ENCODE measurements at places on chromosomes 11 and 22.

DNA sequence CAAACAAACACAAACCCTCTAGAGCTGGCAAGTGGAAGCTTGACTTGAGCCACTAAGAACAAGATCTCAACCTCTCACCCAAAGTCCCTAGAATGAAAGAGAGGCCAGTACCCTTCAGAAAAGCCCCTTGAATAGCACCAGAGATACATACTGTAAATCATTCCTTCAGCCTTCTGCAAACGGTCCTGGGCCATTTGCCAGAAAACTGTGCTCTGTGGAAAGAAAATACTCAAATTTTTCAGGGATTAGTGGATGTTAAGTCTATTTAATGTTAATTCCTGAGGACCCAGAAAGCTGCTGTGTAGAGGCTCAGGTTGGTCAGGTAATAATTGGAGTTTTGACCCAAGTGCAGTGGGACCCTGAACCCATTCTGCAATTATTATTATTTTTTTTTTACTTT lies 16.9 kb downstream of the SERPINH1 start:
- no peak for DNase-seq

GRCh38 chr22:46829941-46830715 lies 67.7 kb downstream of the TBC1D22A start:
- DNase-seq = no peak

DNA sequence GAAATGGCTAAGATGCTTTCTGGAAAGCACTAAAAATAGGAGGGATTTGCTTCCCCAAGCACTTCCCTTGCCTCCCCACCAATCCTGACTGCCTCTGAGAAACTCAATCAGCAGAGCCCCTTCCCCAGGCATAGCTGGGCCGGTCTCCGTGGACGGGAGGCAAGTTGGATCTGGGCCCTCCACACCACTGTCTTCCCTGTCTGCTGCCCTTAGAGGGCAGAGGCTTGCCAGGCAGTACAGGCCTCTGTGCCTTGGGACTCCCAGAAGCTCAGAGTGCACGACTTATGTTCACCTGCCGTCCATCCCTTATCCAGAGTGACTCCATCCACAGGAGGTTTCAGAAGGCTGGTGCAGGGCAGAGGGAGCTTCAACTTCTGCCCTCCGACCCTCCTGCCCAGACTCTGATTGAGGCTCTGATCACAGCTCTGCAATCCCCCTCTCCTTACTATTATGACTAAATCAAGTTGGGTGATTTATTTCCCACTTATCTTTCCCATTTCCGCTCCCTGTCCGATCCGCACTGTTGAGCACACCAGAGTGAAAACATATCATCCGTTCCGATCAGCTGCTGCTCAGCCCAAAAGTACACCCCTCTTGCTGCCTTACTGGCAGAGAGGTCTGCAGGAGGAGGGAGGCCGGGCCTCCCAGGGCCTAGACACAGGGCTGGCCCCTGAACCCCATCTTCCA lies 71.8 kb downstream of the DSCAML1 start:
- DNase-seq = no peak

GRCh38 chr22:48868554-48868953 lies 959.1 kb downstream of the BRD1 start:
- no peak for DNase-seq

- DNase-seq = no peak
Observed at GRCh38 chr11:128279866-128280265, 307.5 kb downstream of the ETS1 start.

GRCh38 chr22:32888976-32889375 lies 87.5 kb downstream of the TIMP3 start:
- DNase-seq = no peak

- no peak for DNase-seq
Observed at GRCh38 chr11:134658481-134659225, 246.6 kb upstream of the B3GAT1 start.

- no peak for DNase-seq
Observed at GRCh38 chr11:95349345-95349942, 118.4 kb upstream of the SESN3 start.

- no peak for DNase-seq
Observed at GRCh38 chr11:101974255-101974654, 57.9 kb upstream of the ANGPTL5 start.

DNA sequence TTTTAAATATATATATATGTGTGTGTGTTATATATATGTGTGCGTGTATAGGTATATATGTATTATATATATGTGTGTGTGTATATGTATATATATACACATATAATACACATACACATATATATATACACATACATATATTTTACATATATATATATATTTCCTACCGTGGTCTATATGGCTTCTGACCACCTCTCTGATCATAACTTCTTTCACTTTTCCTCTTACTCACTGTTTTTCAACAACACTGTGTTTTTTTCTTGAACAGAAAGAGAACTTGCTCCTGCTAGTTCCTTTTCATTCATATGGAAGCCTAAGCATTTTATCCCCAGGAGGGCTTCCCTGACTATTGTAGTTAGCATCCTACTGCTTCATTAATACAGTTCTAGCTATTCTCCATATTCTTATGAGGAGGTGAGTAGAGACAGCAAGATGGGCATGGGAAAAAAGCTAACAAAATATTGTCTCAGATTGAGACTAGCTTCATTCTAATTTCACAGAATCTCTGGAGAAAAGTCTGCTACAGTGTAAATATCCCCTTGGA lies 38.5 kb upstream of the CTSC start:
- DNase-seq = no peak

DNA sequence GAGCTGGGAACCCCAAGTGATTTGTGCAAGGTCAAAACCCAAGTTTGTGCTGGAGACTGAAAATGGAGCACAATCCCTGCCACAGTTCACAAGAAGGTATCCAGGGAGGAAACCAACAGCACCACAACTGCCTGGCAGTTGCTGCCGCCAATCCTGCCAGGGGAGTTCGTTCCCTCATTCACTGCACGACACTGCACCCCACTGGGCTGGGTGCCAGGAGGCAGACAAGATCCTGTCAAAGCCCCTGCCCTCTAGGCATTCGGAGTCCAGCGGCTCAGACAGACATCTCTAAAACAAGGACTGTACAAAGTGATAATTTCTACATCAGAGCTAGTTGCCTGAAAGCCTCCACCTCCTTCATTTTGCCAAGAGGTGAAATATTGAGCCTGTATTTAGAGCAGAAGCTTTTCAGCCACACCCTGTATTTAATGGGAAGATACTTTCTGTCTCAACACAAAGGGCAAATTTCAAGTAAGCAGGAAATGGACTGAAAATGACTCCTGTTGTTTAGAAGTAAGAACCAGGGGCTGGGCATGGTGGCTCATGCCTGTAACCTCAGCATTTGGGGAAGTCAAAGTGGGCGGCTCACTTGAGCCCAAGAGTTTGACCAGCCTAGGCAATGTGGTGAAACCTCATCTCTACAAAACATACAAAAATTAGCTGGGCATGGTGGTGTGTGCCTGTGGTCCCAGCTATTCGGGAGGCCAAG lies 277.4 kb upstream of the NARS2 start:
- DNase-seq = no peak

- no peak for DNase-seq
Observed at GRCh38 chr11:112844517-112844916, 116.7 kb upstream of the NCAM1 start.
